ENCODE measurements at places on chromosomes 6 and 20.

DNA sequence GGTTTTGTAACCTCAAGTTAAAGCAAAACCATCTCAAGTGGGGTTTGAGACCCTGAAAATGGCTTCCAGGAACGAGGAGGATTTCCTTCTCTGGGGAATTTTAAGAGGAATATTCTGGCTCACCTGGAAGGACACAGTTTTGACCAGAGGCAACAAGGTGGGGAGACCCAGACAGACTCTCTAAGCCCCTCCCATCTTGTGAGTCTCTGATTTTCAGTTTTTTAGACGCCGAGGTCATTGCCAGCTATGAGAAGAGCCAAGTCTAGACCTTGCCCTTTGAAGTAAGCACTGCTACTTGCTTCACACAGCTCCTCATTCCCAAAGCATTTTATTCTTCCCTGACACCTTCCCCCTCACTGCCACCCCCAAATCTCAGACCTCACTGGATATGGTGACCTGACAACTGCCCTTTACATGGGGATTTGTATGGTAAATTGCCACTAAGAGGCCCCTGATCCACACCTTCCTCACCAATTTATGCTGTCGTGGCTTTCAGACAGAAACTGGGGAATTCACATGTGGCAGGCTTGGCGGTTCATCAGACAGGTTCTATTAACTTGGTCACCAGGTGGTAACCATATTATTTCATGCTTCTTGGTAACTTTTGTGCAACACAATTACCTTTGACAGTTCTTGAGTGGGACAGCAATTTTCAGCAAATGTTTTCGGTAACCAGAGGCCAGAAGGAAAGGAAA, 116.2 kb downstream of the ISM1 start:
- no peak for DNase-seq

DNA sequence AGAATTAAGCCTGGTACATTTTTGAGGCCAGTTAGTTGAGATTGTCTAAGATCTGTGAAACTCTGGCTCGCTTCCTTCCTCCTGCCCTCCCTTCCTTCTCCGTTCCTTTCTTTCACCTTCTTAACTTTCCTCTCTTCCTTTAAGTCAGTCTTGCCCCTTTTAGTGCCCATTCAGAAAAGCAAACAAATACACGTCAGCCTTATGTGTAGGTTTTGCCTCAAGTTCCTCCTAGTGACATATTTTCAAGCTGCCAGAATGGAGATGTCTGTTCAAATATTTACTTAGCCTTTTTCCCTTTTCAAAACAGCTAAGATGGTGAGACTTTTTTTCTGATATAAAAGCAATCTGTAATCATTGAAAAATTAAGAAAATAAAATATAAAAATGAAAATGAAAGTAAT, 178.4 kb downstream of the FARS2 start:
- no peak for DNase-seq

DNA sequence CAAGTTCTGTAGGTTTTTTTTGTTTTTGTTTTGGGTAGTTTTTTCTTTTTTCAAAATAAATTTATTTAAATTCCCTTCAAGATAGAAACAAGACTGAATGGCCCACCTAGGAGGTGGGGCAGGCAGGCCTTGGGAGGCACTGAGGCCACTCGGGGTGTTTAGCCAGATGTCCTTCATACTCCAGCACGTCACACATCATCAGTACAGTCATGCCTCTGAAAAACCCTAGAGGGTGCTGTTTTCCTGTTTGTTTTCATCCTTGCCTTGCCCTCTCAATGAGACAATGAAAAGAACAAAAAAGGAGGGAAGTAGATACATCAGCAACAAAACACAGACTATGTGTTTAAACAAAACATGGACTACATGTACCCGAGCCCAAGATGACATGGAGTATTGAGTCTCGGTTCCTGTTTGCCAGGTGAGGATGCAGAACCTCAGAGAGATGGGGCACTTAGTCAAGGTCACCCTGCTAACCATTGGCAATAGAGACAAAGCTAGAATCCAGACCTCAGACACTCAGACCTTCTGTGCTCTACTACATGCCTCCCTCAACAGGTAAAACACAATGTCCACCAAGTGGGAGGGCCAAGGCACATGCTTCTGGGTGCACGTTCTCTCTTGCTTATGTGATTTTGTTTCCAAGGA, 26.8 kb upstream of the CLIC5 start:
- no peak for DNase-seq

DNA sequence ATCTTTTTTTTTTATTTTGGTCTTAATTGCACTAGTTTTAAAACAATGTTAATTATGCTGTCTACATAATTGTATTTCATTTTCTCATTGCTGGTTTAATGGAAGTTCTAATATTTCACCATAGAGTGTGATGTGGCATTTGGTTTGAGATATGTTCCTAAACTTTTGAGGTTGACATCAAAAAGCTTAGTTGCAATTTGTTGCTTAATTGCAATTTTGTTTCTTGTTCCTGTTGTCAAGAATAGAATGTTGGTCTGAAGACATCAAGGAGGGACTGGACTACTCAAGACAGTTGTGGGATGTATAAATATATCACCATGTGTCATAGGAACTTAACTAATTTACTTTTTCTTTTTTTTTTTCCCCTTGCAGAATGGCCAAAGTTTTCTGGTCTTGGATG, 12.5 kb downstream of the HSF2 start:
- no peak for DNase-seq

DNA sequence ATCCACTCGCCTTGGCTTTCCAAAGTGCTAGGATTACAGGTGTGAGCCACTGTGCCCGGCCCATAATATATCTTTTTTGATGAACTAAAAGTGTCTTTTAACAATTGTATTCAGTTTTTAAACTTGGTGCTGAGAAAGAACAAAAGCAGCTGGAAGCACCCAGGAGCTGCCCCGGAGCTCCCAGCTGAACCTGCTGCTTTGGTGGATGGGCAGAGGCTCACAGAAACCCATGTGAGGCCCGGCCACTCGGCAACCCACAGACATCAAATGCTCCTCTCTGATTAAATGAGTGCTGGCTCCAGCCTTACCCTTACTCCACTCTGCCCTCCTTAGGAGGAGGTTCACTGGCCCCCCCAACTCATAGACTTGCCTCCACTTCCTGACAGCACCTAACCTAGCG, 59.4 kb upstream of the FRMD1 start:
- no peak for DNase-seq
